ACHN (cell line): ENCODE measurements at places on chromosomes 11 and 22.

DNA sequence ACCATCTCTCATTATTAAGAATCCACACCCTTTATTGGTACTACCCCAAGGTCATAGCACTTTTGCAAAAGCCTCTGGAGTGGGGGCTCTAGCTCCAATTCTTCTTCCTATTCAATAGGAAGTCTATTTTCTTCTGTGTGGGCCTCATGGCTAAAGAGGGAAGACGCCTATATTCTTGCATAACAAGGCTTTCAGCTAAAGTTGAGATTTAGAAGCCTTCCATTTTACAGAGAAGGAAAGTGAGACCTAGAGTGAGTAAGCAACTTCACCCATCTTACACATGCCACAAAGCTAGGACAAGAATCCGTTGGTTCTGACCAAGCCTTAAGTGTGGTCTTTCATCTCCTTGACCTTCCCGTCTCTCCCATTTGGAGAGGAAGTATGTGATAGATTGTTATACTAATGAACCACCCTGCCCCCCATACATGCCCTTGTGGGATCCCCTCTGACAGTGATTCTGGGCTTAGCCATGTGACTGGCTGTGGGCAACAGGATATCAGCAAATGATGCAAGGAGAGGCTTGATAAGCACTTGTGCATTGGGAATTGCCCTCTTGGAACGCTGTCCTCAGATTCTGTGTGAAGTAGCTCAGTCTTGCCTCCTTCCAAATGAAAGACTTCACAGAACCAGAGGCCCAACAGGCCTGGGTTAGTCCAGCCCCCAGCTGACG is 12.3 kb downstream of the BACE1 start:
- DNase-seq: no peak

DNA sequence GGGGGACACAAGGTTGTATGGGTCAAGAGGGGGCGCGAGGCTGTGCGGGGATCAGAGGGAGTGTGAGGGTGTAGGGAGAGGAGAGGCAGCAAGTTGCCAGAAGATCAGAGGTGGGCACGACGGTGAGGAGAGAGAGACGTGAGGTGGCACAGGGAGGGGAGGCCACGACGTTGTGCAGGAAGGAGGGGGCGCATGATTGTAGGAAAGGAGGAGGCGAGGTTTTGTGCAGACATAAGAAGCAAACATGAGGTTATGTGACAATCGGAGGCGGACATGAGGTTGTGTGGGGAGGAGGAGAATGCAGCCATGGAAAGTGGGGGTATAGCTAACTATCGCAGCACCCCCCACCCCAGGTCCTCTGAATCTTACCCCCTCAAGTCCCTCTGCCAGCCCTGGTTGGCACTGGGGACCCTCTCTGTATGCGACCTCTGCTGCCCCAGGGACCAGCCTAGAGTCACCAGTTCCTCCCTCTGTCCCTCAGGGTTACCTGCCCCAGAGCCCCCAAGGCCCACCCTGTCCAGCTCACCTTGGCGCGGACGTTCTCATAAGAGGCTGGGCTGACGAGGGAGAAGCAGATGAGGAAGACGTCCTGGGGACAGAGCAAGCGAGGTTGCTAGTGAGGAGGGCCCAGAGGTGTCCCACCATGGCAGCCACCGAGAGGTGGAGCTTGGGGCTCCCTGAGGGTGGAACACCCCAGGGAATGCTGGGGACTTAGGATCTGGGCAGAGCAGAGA is 12.5 kb downstream of the RAC2 start:
- no peak for DNase-seq

DNA sequence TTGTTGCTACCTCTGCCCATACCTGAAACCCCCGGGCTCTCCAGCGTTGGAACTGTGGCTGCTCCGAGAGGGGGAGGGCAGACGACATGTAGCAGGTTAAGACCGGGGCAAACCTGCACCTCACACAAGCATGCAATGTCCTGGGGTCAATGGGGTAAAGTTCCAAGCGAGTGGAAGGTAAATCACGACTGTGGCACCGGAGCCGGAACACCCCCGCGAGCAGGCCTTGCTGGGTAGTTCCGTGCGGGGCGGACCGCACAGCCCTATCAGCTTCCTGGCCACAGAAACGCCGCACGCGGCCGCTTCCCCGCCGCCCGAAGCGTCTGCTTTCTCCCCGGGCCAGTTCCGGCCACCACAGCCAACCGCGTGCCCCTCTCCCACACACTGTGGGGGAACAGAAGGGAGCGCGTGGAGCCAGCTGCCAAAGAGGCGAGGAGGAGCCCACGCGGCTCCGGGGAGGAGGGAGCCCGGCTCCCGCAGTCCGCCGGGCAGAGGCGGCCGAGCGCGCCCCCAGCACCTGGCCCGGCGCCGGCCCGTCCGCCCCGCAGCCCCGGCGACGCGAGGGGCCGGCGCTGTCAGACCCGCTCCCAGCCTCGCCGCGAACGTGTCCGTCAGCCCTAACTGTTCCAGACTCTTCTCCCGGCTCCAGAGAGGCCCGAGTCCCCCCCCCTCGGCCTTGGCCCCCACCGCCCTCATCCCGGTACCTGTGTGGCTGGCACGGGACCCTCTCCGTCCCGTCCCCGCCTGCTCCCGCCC is 1.6 kb downstream of the SPTBN2 start:
- DNase-seq: peak; percentile 12

- no peak for DNase-seq
Measured at GRCh38 chr11:8690374-8691342, 8.1 kb downstream of the RPL27A start.

DNA sequence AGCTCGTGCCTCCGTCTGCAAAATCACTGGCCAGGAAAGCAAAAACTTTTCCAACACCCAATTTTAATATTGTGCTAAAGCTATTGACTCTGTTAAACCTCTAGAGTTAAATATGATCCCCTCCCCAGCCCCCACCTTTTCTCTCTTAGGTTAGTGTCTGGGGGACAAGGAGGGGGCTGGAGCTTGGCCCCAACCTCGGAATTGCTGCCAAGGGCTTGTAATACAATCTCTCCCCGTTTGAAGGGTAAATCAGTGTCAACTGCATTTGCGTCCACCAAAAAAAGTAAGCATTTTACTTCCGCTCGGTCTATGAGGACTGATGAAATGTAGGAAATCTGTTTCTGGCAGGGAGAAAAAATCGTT is at the start of gene GAS2:
Gene GAS2, plus strand, starts transcription at position 287 of the 363 bp plus-strand sequence. CDS start 8,259 bp downstream, outside the sequence.
- DNase-seq: no peak

- no peak for DNase-seq
Measured at GRCh38 chr22:44671742-44672141, 30.3 kb upstream of the PRR5 start.

DNA sequence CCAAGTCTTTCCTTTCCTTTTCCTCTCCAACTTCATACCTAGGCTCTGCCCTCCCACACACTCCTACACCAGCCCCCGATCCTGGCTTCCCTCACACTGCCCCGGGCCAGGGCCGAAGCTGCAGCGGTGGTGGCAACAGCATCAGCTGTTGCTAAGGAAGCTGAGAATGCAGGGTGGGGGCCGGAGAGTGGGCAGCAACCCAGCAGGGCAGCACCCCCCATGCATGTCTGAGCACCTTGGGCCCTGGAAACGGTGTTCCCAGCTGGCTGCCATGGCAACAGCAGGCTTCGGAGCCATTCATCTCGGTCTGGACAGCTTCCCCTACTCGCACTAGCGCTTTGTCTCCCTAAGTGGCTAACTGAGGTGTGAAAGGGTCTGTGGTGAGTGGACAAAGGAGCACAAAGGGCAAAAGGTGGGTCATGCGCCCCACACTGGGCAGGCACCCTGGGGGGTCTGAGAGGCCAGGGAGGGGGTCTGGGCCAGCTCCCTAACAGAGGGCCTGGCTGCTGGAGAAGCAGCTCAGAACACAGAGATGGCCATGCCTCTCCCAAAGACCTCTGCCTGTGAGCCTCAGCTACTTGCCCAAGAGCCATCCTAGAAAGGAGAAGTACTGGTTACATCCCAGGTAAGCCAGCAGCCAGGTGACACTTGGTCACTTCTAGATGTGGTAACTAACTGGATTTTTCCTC is 42.1 kb upstream of the JAM3 start:
- DNase-seq: no peak
